ENCODE measurements at places on chromosomes 4 and X.

DNA sequence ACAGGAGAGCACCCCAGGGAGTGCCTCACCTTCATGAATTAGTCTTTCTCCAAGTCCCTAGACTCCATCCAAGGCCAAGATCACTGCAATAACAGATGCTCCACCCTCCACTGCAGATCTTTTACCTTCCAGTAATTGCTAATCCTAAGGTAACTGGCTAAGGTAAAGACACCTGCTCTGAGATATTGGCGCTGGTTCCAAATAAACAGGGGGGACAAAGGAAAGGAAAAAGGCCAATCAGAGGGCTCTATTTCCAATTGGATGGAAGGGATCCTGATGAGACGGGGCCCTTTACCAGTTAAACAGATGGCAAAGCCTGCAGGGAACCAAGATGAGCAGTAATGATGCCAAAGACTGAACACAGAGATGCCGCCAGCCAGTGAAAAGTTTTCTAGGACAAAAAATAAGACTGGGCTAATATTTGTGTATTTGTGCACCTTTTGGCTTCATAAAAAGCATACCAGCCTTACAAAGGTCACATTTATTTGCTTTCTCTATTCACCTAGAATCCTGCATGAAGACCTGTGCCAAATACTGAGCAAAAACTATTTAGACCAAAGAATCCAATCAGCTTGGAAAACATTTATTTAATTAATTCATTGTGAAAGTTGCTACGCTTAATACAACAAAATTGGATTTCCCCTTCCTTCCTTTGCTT, 148.5 kb downstream of the PPP3CA start:
- no peak for DNase-seq

- no peak for DNase-seq
These were observed 528.4 kb downstream of the KCNIP4 start for GRCh38 chr4:21420166-21420565.

- DNase-seq = no peak
These were observed 129.7 kb downstream of the RAPGEF2 start for GRCh38 chr4:159232465-159233106.

DNA sequence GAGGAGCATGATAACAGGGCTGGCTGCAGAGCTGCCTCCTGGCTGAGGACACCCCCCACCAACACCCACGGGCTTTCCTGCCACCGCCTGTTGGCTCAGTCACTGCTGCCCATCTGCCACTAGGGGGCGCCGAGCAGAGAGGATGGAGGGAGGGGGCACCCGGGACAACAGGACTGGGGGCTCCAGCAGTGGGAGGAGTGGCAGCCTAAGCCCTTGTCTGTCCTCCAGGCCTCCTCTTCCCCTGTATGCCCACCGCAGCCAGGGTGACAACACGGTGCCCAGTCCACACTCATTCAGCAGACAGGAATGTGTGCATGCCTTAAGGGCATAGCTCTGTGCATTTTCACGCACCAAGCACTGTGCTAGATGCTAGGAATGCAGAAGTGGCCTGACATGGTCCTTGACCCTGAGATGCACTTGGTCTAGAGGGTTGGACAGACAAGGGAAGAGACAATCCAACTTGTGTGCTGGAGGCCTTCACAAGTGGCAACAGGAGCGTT, 149.9 kb downstream of the AMMECR1 start:
- peak; percentile 49 for DNase-seq

GRCh38 chrX:44096666-44097065, 123.5 kb upstream of the NDP start:
- DNase-seq = no peak

DNA sequence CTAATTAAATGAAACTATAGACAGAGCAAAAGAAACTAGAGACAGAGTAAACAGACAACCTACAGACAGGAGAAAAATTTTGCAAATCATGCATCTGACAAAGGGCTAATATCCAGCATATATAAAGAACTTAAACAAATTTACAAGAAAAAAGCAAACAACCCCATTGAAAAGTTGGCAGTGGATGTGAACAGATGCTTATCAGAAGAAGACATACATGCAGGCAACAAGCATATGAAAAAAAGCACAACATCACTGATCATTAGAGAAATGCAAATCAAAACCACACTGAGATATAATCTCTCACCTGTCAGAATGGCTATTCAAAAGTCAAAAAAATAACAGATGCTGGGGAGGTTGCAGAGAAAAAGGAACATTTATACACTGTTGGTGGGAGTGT, 14.8 kb downstream of the ZNF280C start:
- no peak for DNase-seq

DNA sequence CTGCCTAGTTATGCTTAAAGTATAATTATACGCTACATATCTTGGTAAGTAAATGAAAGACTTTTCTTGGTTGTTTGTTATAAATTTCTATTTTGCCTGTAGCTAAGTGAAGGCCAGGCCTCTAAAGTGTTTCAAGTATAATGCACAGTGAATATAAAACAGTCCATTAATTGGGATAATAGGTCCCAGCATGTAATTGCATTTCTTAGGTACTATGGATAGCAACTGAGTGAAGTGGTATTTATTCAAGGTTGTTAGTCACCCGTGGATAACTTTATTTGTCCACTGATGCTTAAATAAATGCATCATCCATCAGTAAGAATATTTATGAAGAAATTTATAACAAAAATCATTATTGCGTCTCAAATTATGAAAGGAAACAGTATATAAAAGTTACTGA, 59.1 kb downstream of the TEX13C start:
- DNase-seq = no peak

DNA sequence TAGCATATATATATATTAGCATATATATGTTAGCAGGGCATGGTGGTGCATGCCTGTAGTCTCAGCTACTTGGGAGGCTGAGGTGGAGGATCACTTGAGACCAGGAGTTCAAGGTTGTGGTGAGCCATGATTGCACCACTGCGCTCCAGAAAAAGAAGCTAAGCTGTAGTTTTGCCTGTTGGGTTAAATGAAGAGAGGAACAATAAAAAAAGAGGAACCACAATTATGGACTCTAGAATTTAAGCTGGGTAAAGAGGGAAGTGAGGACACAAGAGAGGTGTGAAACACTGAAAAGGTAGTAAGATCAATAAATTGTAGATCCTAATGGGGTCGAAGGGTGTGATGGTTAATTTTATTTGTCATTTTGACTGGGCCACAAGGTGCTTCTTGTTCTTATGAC, 40.5 kb upstream of the HSD17B10 start:
- no peak for DNase-seq

- DNase-seq = no peak
These were observed 45.7 kb downstream of the ACOX3 start for GRCh38 chr4:8394806-8395205.

- DNase-seq = no peak
These were observed 20.4 kb upstream of the FBXW7 start for GRCh38 chr4:152556283-152556682.

DNA sequence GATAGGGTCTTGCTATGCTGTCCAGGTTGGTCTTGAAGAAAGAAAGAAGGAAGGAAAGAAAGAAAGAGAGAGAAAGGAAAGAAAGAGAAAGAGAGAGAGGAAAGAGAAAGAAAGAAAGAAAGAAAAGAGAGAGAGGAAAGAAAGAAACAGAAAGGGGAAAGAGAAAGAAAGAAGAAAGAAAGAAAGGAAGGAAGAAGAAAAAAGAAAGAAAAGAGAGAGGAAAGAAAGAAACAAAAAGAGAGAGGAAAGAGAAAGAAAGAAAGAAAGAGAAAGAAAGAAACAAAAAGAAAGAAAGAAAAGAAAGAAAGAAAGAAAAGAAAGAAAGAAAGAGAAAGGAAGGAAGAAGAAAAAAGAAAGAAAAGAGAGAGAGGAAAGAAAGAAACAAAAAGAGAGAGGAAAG, 95.8 kb upstream of the SHOX start:
- DNase-seq = no peak

DNA sequence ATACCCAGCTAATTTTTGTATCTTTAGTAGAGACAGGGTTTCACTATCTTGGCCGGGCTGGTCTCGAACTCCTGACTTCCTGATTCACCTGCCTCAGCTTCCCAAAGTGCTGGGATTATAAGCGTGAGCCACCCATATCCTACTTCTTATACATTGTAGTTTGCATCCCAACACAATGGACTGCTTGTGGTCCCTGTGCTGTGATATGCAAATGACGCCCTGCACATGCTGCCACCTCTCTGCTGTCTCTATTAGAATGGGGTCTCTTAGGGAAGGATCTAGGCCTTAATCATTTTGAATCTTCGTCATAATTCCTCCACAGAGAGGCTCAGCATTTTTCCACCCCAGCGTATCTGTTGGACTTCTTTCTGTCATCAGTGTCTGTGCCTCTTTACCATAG, 595.9 kb downstream of the ADGRL3 start:
- DNase-seq = no peak

GRCh38 chr4:118729287-118730286, 44.4 kb downstream of the METTL14 start:
- no peak for DNase-seq

DNA sequence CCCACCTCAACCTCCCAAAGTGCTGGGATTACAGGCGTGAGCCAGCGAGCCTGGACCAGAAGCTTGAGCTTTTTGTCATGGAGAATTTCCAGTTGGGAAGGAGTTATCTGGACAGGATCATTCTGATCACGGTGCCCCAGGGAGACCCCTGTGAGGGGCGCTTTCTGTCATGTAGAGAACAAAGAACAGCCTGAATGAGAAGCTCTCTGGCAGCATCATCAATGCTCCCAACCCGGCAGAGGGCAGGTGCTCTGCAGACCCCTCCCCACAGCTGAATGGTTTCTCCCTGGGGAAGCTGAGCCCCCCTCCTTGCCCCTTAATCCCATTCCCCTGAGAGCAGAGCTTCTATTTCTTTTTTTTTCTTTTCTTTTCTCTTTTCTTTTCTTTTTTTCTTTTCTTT, 7.3 kb upstream of the CSF2RA start:
- DNase-seq = no peak

GRCh38 chrX:115713460-115713859, 152.5 kb downstream of the PLS3 start:
- DNase-seq = no peak

DNA sequence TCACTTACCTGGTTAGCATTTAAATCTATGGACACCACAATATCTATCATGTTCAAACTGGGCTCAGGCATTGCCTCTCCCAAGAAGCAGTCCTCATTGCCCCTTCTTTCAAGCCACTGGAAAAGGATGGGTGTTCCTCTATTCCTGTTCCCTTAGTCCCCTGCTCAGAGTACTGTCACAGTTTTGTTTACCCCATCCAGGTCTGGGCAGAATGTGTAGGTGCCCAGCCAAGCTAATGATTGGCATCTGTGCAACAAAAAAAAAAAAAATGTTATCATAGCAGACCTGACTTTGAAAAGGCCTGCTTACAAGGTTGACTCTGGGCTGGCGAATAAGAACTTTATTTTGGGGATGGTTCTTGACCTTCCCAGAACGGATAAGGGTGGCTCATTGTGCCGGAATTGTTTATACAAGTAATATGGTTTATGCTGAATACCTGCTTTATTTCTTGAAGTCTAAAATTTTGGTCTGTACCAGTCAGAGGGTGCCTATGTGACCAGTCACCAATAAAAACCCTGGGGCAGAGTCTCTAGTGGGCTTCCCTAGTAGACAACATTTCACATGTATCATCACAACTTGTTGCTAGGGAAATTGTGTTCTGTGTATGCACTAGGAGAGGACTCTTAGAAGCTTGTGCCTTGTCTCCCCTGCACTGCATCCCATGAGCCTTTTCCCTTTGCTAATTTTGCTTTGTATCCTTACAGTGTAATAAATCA, 47.9 kb downstream of the JADE3 start:
- DNase-seq = no peak

DNA sequence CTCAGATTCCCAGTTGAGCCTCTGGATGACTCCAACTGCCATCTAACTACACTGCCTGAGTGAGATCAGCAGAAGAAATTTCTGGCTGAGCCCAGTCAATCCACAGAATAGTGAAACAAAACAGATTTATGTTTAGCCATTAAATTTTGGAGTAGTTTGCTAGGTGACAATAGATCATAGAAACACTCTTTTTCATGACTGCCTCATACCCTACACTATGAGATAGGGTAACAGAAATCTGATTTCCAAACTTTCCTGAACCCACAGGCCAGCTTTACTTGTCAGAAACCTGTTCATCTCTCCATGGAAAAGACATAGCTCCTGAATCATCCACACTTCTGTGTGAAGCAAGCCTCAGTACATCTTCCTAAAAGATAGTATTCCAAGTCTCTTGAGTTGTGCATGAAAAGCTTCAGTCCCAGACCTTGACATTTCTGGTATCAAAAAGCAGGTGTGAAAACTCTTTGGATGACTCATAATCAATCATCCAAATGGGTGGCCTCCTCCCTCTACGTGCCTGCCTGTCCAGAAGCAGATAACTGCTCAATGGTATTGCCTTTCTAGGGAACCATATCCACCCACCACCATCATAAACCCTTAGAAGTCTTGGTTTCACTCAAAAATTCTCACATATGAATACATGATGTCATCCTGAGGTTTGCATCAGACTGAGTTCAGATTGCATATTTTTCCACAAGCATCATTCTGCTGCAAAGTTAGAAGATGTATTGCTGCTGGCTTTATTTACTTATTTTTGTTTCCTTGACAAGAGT, 47.5 kb upstream of the RAP2C start:
- DNase-seq = no peak

DNA sequence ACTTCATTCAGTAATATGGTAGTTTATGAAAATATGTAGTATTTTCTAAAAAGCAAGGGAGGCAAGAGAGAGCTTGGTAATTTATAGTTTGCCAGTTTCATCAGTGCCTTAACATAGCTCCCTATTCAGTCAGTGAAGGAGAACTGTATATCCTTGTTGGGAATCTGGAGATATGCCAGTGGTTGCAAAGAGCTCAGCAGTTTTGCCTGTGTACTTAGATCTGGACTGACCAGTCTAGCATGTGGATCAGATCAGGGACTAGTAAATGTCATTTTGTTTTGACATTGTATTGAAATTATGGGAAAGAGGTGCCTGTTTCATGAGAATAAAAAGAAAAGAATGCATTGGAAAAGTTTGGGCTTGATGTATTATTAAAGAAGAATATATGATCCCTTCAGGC, 88.6 kb downstream of the ZIC3 start:
- DNase-seq = no peak

DNA sequence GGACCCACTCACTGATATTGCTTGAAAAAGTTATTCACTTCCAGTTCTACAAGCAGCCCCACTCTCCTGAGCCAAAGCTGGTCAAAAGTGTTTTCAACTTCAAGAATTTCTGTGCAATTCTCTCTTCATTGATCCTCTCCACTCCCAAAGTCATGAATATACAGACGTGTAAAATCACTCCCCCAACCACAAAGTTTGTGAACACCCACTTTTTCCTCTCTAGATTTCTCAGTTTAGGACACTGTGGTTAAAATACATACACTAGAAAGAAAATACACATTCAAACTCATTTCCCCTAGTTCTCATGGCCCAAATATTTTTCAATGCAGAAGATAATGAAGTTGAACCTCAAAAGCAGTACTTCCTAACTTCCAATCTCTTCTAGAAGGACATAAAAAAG, 116.3 kb downstream of the MSN start:
- no peak for DNase-seq
